ENCODE measurements at places on chromosomes 5 and 9. TPM values are rescaled to one million over a fixed set of nuclear protein-coding genes. Genes with fewer than 3 reads are reported as not detected.

DNA sequence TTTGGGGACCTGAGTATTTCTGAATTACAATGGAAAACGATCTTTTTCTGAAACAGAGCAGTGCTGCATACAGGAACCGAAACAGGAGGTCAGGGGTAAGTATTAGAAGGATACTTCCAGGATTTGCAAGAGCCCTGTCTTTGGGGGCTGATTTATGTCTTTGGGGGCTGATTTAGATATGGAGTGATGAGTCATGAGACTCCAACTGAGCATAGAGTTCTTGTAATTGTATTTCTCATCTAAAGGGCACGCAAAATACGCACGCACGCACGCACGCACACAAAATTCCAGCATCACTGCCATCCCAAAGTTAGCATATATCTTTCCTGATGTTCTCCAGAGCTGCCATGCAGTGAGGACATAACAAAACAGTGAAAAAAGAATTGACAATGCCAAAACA is 414.8 kb upstream of the CCNH start:
- DNase-seq = no peak

GRCh38 chr9:7478646-7479045 is 320.9 kb downstream of the DMAC1 start:
- no peak for DNase-seq

DNA sequence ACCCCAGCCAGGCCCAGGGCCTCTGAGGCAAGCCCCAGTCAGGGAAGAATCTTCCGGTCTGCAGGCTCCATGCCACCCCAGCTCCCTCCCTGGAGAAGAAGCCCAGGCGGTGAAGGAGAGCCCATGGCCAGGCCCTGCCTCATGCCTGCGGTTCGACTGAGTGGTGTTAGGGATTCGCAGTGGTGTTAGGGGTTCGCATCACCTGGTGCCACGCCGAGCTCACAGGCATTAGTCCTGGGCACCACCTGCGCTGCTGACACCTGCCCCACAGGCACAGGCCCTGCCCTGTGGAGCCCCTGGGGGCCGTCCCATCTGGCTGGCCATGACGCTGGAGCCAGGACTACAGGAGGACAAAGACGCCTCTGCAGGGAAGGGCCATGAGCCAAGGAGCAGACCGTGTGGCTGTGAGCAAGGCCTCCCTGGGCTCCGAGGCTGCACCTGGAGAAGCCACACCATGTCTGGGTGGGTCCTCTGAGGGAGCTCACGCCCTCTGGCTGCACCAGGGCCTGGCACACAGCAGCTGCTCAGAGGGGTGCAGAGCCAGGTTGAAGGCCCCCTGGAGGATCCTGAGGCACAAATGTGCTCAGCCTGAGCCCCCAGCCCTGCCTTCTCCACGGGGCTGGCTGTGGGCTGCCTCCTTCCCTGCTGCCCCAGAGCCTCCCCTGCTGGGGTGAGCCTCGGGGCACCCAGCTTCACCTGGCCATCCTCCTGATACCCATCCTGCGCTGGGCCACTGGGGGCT is 27.6 kb upstream of the RNF130 start:
- DNase-seq = no peak

DNA sequence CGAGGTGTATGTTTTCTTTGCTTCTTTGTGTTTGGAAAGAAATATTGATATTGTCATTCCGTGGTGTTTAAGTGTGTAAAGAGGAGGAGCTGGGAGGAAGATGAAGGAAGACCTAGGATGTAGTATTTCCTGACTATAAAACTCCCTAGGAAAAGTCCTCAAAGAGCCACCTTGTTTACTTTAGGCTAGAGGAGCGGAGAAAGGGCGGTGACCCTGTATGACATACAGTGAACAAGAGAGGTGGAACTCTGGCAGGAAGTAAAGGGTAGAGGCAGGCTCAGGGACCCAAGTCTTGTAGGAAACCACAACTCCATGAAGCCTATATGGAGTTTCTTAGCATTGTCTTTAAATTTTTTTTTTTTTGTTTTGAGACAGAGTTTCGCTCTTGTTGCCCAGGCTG is 303.9 kb downstream of the DOCK8 start:
- DNase-seq = no peak

DNA sequence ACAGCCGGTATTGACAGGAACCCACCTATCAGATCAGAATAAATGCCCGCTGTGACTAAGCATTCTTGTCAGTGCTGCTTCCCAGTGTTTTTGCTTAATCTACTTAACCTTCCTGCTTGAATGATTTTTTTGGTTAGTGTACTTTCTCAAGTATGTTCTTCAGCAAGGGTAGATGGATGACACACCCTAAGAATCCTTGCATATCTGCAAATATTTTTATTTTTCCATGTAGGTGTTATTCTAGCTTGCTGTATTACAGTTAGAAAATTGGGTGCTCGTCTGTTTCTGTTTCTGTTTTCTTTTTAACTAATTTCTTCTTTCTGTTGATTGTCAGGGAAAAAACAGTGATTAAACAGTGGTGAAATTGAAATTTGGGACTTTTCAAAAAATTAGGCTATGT is 64.5 kb downstream of the SEC61B start:
- DNase-seq = no peak

DNA sequence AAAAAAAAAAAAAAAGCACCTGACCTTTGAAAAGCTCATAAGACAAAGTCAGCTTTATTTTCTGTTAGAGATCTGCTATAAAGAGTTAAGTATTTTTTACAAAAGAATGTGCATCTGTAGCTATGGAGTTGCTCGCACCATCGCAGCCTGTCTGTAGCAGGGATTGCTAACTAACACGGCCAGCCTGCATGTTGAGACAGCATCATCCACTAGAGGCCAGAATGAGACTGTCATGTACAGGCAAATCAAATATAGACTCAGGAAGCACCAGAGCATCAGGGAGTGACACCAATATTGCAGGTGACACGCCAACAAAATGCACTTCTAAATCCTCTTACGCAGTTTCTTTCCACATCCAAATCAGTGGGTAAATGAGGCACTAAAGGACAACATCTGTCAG is 136.3 kb upstream of the RASEF start:
- DNase-seq = no peak

GRCh38 chr5:132830436-132831094 is at the start of gene SHROOM1:
Gene SHROOM1, minus strand, starts transcription at chr5:132830647. Its CDS starts 4,507 bp downstream, at chr5:132826140.
- peak; percentile 71 for DNase-seq

- DNase-seq = no peak
These were observed 371.2 kb downstream of the NFIB start for GRCh38 chr9:13942695-13943094.

DNA sequence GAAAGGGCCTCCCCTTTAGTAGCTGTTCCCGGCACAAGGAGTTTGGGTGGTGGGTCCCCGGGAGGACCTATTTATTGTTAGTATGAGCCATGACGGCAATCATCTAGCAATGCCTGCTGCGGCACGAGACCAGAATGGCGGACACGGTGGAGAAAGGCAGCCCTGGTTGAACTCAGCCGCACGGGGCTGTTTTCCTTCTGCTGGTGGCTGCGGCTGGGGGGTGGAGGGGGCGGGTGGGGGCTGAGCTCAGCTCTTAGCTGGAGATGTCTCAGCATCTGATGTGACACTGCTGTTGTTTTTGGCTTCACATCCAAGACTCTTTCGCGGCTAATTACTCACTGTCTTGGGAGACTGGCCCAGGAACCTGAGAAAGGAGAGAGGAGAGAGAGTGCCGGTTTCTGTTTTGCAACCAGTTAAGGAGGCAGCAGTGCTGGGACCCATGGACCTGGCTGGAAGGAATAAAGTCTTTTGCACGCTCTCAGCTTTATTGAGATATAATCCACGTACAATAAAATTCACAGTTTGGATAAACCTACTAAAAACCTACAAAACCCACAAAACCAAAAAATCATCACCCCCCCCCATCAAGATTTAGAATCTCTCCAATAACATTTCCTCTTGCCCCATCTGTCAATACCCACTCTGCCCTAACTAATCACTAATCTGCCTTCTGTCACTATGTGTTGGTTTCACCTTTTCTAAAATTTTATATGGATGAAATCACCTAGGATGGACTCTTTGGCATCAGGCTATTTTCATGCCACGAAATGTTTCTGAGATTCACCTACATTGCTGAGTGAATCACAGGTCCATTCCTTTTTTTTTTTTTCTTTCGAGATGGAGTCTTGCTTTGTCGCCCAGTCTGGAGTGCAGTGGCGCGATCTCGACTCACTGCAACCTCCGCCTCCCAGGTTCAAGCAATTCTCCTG is 81.8 kb upstream of the NEURL1B start:
- peak; percentile 73 for DNase-seq

DNA sequence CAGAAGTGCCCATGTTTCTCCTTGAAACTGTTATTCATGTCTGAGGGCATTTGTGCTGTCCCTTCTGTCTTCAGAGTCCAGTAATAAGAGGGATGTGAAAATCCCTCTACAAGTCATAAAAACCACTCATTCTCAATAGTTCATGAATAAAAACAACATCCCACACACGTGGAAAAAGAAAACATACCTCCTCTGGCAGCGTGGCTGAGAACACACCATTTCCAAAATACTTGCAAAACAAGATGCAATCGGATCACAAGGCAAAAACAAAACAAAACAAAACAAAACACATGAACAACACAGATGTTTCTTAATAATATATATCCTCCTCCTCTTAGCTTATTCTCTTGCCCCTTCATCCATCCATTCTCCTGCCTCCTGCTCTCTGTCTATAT is 71.0 kb upstream of the EQTN start:
- no peak for DNase-seq

- DNase-seq = no peak
These were observed 2.1 kb upstream of the SIT1 start for GRCh38 chr9:35652829-35653209.

- peak; percentile 52 for DNase-seq
These were observed 36.2 kb upstream of the PTCH1 start for GRCh38 chr9:95552814-95553546.

- no peak for DNase-seq
These were observed 663.6 kb upstream of the RIOK2 start for GRCh38 chr5:97846643-97847042.

- DNase-seq = no peak
These were observed 205.8 kb downstream of the FANCC start for GRCh38 chr9:95111716-95112115.

DNA sequence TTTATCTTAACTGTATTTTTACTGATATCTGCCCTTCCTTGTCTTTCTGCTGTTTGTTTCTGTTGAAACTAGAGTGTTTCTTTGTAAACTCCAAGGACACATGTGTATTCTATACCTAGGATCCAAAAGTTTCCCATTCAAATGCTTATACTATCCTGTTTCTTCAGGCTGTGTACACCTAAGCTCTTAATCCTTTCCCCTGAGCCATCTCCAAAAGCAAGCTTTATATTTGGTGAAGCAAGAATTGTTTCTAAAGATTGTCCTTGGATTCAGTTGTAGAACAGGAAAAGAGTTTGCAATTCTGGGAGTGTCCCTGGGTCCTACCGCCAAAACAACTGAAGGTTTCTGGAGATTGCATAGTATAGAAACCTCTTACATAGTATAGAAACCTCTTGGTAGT is 65.9 kb downstream of the CWC27 start:
- DNase-seq = no peak

DNA sequence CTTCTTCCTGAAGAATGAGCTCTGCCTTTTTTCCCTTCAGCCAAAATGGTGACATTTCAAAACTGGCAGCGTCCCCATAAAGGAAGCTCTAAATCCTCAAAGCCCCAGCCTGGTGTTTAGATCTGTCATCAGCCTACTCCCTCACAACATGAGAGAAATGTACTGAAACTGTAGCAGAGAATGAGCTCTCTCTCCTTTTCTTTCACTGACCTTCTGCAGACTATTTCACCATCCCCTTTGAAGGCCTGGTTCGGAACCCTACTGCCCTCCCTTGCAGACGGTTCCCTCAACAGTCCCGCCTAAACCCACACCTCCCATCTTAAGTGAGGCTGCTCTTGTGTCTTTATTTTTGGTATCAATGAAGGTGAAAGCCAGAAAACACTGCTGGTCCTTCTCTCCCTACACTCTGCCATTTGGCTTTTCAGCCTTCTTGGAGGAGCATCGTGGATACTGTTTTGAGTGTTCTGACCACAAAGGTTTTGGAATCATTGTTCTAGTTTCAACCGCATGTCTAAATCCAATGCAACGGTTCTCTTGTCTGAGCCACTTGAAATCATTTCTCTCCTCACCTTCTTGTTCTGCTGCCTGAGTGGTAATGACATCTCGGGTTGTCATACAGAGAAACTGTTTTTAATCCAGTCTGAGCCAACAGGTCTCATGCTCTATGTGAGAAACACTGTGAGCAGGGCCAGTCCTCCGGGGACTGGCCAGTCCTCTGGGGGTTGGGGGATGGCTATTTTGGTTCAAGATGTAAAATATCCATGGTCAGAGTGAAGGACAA is 39.0 kb downstream of the ITK start:
- no peak for DNase-seq

DNA sequence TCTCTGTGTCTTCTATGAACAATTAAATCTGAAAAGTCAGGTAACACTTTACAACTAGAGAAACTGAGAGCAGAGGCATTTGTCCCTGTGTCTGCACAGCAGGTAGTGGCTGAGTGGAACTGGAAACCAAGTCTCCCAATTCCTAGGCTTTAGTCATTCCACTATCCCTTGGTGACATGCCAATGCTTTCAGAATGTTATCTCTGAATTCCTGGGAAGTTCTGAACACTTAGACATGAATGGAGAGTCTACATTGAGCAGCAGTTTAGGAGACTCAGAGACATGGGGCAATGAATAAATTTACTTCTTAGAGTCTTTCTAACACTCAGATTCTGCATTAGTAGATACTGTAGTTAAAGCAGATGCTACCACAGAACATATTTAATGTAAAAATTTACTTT is 94.8 kb upstream of the APC start:
- DNase-seq = no peak

GRCh38 chr5:1064383-1065142 is 47.3 kb downstream of the SLC12A7 start:
- DNase-seq = peak; percentile 5

DNA sequence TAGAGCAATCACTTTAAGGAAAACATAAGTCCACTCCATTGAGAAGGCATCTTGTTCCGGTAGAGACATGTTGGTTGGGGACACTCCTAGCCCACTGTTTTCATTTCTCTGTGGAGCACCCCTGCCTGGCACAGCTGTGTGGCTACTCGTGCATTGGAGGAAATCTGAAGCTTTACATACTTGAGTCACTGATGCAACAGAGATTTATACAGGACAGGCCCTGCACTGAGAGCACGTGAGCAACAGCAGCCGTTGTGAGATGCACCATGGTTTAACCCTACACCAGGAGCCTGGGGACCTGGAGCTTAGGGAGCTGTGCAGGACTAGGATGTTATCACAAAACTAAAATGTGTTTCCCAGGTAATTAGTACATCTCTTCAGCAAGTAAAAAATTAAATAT is 230.7 kb upstream of the IRX1 start:
- DNase-seq = no peak

DNA sequence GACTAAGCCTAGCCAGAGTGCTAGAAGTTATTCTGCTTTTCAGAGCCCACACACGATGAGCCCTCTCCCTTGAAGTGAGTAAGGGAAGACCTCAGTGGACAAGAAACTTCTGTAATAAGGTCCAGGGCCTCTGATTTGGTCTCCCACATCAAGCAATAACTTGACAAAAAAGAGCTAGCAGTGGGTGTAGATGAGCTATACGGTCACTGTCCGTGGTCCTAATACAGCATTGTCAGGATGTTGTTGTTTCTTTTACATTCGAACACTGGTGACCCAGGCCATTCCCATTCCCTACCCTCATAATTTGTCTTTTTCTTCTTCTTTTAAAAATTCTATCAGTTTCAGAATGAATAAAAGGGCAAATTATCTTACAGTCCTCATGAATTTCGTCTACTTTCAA is 5.2 kb downstream of the PCSK1 start:
- no peak for DNase-seq

GRCh38 chr9:101333926-101334702 is 50.7 kb downstream of the BAAT start:
- DNase-seq = no peak

The MSMP gene
- total RNA-seq = 0.60 TPM

The MARCOL gene
- total RNA-seq = not detected

The LVRN gene
- total RNA-seq = 0.40 TPM

The IL33 gene
- 11.8 TPM for total RNA-seq

The OR2V2 gene
- not detected for total RNA-seq

The OSMR gene
- total RNA-seq = 15.5 TPM

The GEMIN5 gene
- total RNA-seq = 18.2 TPM

The TMC1 gene
- total RNA-seq = not detected
